ENCODE measurements at places on chromosomes 3 and 15.

DNA sequence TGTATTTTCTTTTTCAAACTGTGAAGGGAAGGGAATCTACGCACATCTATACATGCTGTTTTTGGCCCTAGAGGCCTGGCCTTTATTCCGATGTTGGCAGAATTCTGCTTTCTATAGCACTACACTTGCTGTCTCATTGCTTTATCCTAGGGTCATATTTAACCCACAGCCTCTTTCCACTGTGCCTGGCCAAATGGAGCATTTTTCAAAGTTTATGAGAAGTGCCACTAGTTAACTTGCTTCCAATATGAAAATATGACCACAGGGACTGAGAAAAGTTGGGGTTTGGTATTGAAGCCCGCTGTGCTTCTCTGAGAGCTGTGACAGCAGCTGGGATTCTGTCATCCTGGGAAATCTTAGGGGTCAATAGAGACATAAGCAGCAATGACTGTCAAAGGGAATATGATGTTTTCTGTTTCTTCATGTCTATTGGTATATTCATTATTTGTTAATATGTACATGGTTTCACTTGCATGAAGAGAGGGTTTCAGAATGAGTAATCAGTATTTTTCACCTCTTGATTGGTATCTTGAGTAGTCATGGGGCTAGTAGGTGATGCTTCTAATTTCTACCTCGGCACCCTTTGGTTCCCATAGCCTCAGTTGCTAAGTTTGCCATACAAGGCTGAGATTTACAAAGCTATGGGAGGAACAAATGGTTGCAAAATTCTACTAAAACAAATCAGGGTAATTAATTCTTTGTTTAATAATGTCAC lies 275.8 kb upstream of the RBMS3 start:
- DNase-seq, result no peak

DNA sequence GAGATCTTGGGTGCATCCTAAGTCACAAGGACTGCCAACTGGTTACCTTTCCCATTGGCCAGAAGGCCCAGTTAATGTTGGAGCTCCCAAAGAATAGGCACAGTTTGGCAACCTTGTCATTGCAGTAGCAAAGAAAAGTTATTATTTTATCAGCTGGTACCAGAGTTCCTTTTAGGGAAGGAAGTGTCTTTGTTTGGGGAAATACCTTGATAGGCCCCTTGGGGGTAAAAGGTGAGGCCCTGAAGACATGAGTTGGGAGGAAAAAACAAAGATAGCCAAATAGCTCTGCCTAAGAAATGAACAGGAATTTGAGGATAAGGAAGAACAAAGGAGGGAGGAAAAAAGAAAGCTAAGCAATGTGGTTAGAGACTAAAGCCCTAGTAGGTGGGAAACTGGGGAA lies 85.8 kb downstream of the ANP32A start:
- no peak for DNase-seq

DNA sequence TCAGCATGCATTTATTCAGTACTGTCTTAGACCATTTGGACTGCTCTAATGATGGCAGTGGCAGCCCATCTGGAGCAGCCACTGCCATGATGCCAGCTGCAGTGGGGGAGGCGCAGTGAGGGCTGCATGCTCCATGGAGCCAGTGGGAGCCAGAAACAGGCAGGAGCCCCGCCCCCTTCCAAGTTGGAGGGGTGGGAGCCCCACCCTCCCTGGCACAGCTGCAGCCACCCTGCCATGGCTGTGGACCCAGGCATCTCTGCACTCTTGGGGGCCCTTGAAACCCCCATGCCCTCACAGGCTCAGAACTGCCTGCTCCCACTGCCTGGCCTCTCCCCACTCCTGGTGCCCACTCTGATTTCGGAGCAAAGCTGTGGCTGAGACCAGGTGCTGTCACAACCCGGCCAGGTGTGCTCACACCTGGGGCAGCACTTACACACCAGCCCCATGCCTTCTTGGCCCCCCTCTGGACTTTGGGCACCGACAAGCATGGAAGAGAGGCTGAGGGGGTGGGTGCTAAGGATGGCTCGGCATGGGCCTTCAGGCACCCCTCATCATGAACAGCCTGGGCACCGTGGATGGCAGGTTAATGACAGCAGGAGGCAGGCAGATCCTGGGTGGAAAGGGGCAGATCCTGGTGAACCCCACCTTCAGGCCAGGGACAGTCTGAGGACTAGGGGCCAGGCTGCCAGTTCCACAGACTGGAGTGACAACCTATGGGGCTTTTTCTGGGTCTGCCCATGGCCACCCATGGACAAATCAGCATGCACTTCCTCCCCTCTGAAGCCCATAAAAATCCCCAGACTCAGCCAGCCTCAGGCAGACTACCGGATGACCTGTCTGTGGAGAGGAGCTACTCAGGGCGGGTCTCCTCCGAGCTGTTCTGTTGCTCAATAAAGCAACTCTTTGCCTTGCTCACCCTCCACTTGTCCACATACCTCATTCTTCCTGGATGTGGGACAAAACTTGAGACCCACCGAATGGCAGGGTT lies 18.3 kb downstream of the TBC1D21 start:
- no peak for DNase-seq

GRCh38 chr3:966341-966740 lies 126.5 kb upstream of the CNTN6 start:
- DNase-seq, result no peak

GRCh38 chr15:39330061-39330460 lies 250.8 kb upstream of the THBS1 start:
- DNase-seq, result no peak

- no peak for DNase-seq
Observed at GRCh38 chr3:106466881-106467280, 598.1 kb upstream of the CBLB start.

- DNase-seq, result no peak
Observed at GRCh38 chr3:8524656-8525399, 23.2 kb downstream of the LMCD1 start.

DNA sequence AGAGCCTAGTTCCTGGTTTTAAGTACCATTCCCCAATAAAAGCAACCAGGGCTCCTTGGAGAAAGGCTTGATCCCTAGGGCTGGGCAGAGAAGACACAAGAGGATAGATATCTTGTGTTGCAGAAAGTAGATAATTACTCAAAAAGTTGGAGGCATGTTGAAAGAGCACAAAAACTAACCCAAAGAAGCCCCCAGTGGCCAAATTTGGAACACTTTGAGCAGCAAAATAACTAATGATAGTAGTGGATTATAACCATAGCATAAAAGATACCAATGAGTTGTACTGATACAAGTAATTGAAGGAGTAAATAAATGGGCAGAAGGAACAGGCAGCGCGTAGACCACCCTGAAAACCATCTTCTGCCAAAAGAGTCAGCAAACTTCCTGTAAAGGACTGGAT lies 12.0 kb downstream of the EXOSC7 start:
- DNase-seq, result no peak

DNA sequence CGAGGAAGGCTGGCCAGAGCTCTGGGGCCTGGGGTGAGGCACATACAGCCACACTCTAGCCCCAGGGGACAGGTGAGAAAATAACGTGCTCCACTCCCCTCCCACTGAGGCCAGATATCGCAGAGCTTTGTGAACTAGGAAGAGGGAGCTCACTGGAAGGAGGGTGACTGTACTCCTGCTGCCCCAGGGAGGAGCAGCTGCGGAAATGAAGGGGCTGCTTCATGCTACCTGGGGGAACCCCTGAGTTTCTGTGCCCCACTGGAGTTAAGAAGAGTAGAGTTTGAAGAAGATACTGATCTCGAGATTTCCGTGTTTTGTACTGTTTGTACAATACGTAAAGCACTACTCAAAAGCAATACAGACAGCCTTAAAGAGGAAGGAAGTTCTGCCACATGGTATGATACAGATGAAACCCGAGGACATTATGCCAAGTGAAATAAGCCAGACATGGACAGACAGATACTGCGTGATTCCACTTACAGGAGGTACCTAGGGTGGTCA lies 44.6 kb downstream of the CMTM6 start:
- no peak for DNase-seq

DNA sequence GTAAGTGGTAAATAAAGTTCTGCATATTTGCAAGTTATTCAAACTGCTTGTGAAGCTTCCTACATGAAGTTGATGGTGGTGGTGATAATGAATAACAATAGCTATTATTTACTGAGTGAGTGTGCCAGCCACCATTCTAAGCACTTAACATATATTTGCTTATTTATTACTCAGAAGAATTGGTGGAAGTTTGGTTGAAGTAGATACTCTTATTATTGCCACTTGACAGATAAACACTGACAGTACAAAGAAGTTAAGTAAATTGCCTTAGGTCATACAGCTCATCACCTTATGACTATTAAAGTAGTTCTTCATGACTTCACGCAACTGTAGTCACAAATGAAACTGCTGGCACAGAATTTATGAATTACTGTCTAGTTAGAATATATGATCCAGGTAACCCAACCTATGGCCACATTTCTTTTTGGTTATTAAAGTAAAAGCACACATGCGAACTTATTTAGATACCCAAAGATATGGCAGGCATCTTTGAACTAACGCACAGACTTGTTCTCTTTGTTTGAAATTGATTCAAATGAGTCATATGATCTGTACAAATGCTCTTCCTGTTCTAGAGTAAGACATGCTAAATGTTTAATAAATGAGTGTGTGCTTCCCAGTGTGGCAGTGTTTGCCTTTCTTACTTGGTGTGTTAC lies 99.8 kb upstream of the NR2F2 start:
- no peak for DNase-seq

GRCh38 chr3:87354398-87354797 lies 78.0 kb upstream of the POU1F1 start:
- no peak for DNase-seq

DNA sequence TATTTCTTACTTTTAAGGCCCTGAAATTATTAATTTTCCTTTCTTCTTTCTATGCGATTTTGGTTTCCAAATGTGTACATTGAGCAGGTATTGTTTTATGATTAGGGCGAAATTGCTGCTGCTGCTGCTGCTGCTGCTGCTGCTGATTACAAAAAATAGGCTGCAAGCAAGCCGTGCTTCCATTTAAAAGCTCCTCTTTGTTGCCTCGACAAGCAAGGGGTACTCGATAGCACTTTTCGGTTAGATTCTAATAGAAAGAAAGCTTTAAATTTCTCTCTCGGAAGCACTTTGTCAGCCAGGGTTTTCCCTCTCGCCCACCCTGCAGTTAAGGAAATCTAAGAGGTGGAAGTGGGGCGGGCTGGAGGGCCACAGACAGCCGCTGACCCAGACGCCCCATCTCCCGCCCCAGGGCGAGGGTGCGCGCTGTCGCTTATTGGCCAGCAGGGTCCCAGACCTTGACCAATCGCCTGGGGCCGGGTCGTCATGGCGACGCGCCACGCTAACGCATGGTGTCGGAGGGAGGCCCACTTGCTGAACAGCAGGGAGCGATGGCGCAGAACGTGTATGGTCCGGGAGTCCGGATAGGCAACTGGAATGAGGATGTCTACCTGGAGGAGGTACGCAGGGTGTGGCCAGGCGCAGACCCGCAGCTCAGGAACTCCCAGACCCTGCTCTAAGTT lies at the start of gene CFAP161:
Gene CFAP161 (plus strand): TSS at position 489 of the 680 bp plus-strand sequence. CDS start 60 bp downstream, at position 549.
- peak; percentile 35 for DNase-seq

DNA sequence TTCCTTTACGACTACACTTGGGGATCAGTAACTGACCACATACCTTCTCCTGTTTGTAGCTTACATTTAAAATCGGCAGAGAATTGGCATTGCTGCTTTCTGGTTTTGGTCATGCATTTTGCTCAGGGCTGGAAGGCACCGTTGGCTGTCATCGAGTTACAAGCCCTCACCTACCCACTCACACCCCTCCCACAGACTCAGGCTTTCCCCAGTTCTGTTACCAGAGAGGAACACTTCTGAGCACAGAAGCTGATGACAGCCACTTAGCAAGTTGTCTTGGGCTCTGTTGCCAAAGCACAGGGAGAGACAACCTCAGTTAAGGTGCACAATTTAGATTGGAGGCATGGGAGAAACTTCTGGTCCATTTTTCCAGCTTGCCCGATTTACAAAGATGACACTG lies 204.8 kb upstream of the TOPAZ1 start:
- DNase-seq, result no peak

- no peak for DNase-seq
Observed at GRCh38 chr3:65144791-65145351, 457.1 kb upstream of the ADAMTS9 start.

DNA sequence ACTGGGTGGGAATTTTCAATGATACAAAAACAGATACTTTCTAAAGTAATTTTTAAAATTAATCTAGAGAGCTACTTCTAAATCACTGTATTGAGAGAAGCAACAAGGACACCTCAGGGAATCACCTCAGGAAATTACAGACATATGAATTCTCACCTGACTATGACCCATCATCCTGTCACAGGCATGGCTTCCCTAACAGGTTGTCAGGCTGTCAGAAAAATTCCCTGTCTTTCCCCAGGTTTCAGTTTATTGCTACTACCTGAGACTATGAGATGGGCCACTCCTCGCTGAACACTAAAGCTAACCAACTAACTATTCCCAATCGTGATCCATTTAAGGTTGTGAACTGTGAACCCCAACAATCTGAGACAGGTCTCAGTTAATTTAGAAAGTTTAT lies 66.1 kb downstream of the CD200 start:
- no peak for DNase-seq

- no peak for DNase-seq
Observed at GRCh38 chr15:44265757-44266156, 22.8 kb upstream of the GOLM2 start.

GRCh38 chr3:146044046-146044445 lies 116.9 kb downstream of the PLOD2 start:
- no peak for DNase-seq

DNA sequence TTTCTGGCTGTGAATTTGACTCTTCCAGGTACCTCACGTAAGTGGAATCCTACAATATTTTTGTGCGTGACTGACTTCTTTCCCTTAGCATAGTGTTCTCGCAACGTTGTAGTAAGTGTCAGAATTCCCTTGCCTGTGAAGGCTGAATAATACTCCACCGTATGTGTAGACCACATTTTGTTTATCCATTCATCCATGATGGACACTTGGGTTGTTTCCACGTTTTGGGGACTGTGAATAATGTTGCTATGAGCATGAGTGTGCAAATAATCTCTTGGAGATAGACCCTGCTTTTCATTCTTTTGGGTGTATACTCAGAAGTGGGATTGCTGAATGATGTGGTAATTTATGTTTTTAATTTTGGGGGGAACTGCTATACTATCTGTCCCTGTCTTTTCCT lies 82.2 kb downstream of the APBA2 start:
- DNase-seq, result no peak

DNA sequence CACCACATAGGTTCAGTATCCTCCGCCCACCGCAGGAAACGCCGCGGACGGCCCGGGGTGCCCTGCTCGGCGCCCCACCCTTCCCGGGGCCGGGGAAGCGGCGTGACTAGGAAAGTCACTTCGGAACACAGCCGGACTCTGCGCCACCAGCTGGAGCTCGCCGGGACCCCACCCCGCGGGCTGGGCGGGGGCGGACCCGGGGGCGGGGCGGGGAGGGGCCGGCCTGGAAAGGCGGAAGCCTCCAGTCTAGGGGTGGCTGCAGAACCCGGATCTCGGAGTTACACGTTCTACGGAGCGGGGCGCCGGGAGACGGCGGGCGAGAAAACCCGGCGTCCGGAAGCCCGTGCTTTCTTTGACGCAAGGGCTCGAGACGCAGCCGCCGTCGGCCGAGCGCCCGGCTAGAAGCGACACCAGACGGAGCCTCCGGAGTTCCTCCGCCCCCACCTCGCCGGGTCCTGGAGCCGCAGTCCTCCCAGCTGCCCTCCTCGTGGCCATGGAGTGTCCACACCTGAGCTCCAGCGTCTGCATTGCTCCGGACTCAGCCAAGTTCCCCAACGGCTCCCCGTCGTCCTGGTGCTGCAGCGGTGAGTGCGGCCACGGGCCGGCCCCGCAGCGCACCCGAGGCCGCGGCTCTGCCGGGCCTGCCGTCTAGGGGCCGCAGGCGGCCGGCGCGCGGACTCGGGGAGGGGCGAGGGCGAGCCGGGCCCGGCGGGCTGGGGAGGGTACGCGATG lies at the start of gene USP3:
Gene USP3 (plus strand): TSS at position 347 of the 732 bp plus-strand sequence. CDS start 147 bp downstream, at position 494.
- peak; percentile 83 for DNase-seq

- DNase-seq, result no peak
Observed at GRCh38 chr3:111610189-111610588, 15.0 kb upstream of the ZBED2 start.
